ENCODE measurements at places on chromosomes 1 and 21.

DNA sequence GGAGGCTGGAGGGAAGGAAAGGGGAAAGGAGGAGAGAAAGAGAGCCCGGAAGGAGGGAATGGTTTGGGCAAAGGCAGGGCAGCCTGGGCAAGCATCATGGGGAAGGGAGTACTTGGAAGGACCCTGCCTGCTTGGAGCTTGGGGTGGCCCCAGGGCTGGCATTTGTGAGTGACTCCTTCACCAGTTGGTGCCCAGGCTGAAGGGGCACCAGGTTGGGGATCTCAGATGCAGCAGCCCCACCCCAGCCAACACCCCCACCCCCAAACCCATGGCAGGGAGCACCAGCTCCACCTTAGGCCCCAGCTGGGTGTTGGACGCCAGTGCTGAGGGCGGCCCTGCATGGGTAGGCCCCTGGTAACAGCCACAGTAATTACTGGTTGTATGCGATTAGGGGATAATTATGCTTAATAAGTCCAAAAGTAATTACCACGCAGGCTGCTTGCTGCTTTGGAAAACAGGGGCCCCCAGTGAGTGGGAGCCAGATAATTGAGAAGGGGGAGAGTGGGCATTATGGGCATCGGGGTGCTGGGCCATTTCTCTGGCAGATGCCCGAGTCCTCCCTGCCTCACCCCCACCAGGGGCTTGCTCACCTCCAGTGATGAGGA lies 78.3 kb downstream of the VWA5B1 start:
- DNase-seq = no peak

DNA sequence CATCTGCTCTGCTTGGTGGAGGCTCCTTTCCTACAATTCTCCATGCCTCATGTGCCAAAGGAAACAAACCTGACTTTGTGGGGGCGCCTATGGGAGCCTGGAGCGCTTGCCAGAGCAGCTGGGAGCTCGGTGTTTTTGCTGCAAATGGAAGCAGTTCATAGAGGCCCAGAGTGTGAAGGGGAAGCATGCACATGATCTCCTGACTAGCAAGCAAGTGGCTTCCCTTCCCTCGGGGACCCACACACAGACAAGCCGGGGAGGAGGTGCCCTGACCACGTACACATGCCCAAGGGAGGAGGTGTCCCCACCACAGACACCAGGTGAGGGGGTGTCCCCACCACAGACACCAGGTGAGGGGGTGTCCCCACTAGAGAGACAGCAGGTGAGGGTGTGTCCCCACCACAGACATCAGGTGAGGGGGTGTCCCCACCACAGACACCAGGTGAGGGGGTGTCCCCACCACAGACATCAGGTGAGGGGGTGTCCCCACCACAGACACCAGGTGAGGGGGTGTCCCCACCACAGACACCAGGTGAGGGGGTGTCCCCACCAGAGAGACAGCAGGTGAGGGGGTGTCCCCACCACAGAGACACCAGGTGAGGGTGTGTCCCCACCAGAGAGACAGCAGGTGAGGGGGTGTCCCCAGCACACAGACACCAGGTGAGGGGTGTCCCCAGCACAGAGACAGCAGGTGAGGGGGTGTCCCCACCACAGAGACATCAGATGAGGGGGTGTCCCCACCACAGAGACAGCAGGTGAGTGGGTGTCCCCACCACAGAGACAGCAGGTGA lies 106.8 kb downstream of the CRYAA start:
- no peak for DNase-seq

DNA sequence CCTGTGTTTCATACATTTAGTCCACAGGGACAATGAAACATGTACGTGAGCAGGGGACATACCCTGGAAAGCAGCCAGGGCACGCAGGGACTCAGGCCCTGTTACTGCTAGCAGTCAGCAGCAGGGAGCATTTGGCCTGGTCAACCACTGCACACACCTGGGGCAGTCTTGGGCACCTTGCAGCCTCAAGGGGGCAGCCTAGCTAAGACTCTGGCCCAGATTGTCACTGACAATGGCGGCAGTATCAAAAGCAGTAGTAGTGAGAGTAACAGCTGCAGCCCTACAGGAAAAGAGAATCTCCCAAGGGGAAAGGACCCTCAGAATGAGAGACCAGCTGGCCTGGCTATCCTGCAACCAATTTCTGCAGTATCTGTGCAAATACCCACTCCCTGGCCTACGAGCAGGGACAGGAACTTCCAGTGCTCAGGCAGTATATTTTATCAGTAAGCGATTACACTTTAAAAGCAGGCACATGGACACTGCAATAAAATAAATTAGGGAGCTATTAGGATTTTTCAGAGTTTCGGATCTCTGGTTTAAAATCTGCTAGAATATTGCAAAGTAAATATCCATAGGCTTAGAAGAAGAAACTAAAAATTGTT lies 475.6 kb downstream of the LTN1 start:
- peak; percentile 24 for DNase-seq

- peak; percentile 46 for DNase-seq
Measured at GRCh38 chr1:11701551-11701961, 10.0 kb downstream of the DRAXIN start.

DNA sequence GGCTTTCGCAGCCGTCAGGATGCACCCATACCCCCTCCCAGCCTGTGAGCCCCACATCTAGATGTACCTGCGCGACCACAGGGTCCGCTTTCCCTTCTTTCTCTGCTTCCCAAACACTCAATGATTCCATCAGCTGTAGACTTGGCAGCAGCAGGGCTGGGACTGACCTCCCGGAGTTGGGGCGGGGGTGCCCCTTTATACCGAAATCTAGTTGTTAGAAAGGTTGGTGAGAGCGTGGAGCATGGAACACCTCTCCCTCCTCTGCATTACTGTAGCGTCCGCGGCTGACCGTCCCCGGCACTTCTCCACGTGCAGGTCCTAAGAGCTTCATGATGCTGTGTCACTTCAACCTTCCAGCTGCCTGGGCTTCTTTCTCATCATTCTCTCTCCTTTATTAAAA lies 21.1 kb upstream of the ACTRT2 start:
- no peak for DNase-seq

- DNase-seq = no peak
Measured at GRCh38 chr21:41831453-41831831, 47.7 kb downstream of the PRDM15 start.

- no peak for DNase-seq
Measured at GRCh38 chr1:193114485-193115095, 7.2 kb upstream of the CDC73 start.

DNA sequence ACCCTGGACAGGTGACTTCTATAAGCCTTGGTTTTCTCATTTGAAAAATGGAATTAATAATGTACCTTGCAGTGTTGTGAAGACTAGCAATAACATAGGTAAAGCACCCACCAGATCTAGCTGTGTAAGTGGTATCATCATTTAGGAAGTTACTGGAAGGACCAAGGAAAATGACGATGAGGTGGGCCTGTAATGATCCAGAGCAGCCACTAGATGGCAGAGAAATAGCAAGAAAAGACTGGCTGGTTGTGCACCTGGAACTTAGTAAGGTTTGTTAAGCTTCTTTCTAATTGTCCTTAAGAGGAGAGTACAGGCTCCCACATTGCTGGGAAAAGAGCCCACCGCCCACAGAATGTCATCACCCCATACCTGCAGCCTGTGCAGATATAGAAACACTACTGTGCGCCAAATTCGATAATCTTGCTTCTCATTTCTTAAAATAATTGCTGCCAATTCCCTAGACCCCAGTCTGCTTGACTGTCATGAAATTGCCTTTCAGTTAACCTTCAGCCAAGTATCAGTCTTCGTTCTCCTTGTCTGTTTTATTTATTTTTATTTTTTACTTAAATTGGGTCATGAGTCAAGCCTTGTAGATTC lies 37.2 kb downstream of the WNT4 start:
- peak; percentile 71 for DNase-seq

DNA sequence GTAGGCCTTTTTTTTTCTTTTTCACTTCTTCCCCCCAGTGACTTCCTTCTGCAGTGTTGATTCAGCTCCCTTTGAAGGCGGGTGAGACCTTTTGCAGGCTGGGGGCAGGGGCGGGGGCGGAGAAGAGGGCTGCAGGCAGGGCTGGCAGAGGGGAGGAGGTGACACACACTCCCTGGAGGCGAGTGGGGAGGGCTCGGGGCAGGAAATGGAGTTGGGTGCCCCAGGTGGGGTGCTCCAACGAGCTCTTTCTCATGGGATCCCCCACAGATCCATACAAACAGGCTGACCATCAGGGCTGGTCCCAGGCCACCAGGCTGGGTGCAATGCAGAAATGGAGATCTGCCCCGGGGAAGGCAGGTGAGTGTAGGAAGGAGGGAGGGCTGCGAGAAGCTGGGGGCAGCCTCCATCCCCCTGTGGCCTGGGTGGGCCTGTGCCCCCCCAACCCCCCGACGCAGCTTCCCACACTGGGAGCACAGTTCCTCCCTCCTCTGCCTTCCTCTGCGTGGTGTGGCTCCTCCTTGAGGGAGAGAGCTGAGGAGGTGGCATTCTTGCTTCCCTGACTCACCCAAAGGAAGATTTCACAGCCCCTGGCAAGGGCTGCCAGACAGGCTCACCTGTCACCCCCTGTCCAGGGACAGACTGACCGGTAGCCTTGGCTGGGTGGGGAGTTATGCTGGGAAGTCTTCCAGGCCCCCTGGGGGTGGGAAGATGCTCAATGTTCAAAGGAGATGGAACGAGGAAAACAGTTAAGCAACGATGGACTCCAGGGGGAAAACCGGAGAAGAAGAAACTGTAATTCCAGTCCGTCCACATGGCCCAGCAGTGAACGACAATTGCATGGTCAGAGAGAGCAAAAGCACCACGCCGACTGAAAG lies 7.1 kb upstream of the ITGB2 start:
- peak; percentile 71 for DNase-seq

- no peak for DNase-seq
Measured at GRCh38 chr1:191065771-191066170, 588.1 kb upstream of the BRINP3 start.

GRCh38 chr1:43505077-43505780 lies 25.5 kb upstream of the PTPRF start:
- no peak for DNase-seq

GRCh38 chr1:151986501-151987190 lies 7.0 kb downstream of the S100A10 start:
- DNase-seq = no peak

DNA sequence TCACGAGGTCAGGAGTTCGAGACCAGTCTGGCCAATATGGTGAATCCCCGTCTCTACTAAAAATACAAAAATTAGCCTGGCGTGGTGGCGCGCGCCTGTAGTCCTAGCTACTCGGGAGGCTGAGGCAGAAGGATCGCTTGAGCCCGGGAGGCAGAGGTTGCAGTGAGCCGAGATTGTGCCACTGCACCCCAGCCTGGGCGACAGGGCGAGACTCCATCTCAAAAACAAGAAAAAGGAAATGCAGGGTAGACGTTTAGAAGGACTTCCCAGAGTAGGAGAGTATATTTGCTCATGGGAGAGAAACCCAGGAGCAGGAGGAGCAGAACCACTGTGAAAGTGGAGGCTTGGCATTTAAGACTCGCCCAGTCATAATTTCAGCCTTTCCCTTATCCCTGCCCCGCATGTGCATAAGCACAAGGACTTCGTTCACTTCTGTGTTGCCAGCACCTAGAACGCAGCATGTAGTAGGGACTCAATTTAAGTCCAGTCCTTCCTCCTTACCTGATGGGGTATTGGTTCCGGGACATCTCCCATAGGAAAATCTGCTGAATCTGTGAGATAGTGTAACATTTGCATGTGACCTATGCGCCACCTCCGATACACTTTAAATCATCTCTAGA lies 5.2 kb upstream of the MEF2D start:
- no peak for DNase-seq

DNA sequence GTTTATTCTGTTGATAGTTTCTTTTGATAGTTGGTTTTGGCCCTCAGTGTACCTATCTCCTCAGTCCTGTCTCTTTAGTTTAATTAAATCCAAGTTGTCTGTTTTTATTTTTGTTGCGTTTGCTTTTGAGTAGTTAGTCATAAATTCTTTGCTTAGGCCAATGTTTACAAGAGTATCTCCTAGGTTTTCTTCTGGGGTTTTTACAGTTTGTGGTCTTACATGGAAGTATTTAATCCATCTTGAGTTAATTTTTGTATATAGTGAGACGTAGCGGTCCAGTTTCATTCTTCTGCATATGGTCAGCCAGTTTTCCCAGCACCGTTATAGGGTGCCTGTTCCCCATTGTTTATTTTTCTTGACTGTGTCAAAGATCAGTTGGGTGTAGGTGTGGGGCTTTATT lies 139.4 kb downstream of the POU2F1 start:
- no peak for DNase-seq

DNA sequence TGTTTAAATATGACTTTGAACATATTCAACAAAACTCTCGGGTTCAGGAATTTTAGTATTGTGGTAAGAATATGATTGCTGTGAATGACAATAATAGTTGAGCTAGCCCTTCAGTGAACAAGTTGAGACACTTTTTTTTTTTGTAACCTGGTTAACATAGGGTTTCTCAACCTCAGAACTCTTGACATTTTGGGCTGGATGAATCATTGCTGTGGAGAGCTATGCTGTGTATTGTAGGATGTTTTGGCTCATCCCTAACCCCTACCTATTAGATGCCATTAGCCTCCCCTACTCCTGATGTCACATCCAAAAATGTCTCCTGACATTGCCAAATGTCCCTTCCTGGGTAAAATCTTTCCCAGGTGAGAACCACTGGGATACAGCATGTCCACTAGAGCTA lies 113.7 kb downstream of the RUNX1 start:
- peak; percentile 44 for DNase-seq

GRCh38 chr1:12464598-12465056 lies 153.4 kb downstream of the DHRS3 start:
- peak; percentile 91 for DNase-seq

DNA sequence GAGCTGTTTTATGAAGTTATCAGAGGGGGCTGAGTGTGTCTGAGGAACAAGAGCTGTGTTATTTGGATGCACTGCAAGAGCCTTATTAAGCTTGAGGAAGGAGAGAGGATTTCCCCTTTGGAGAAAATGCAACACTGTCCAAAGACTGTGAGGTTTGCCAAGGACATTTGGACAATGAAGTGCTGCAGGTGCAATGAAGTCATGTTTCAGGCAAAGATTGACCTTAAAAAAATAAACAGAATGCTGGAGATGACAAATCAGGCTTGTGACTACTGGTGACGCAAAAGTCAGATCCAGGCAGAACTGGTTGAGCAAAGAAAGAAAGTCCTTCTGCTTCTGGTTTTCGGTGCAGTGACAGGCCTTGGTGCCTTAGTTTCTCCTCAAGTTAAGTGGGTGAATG lies 125.2 kb upstream of the KIAA0040 start:
- DNase-seq = no peak

- DNase-seq = no peak
Measured at GRCh38 chr1:235864469-235864868, 2.2 kb downstream of the LYST start.

- no peak for DNase-seq
Measured at GRCh38 chr1:27956761-27957160, 3.0 kb upstream of the XKR8 start.

DNA sequence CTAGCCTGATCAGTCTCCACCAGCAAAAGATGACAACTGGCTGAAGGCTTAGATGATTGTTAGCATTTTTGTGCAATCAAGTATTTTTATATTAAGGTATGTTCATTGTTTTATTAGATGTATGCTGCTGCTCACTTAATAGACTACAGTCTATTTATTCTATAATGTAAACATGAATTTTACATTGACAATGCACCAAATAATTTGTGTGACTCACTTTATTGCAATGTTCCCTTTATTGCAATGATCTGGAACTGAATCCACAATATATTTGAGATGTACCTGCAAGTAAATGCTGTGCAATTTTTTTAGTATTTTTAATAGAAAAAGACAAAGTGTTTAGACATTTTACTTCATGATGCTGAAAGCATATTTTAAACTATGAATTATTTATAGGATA lies 896.5 kb downstream of the AMY1C start:
- no peak for DNase-seq

- DNase-seq = no peak
Measured at GRCh38 chr1:83725735-83726360, 273.1 kb downstream of the TTLL7 start.
